ENCODE measurements at places on chromosomes 13 and 19. TPM values are rescaled to one million over a fixed set of nuclear protein-coding genes. Genes with fewer than 3 reads are reported as not detected.

DNA sequence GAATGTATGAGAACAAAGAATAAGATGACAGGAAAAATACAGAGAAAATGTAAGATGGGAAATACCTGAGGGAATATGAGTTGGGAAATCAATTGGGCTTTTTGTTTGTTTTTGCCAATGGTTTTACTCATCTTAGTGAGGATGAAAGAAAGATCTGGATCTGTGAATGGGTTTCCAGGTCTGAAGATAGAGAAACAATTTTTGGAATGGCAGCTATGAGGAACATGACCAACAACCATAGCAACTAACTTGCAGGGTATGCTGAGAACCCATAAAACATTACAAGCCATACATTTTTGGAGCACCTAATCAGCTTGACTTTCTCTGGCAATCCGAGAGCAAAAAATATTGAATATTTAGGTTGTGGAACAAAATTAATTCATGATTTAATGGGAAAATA lies 290.0 kb downstream of the KCTD12 start:
- no peak for DNase-seq

GRCh38 chr19:13037161-13037560 lies 41.9 kb downstream of the NFIX start:
- peak; percentile 85 for DNase-seq

- peak; percentile 47 for DNase-seq
These were observed 8.8 kb upstream of the BBC3 start for GRCh38 chr19:47239610-47240296.

- DNase-seq, result no peak
These were observed 7.2 kb upstream of the ZNF841 start for GRCh38 chr19:52102782-52103181.

GRCh38 chr13:108214441-108215271 lies 680 bp downstream of the LIG4 start:
- DNase-seq, result no peak

DNA sequence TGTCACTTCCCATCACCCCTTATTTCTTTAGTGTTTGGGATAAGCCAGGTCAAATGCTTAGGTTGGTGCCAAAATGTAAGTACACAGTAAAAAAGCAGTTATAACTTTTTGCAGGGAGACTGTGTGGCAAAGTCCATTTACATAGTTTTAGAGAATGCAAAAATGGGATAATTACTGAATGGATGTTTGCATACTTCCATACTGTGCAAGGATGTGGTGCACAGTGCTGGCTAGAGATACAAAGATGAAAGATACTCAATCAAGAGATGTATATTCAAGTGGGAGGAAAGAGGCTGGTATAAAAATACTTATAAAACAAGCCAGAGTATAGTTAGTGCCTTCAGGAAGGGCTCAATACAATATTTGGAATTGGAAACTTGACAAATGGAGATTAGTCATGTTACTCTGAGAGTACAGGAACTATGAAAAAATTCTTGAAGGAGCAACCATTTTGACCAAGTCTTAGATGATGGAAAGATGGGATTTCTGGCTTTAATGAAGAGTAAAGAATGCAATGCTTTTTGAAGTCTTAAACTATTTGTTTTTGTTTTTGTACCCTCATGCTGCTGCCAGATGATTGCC lies 8.0 kb downstream of the PDS5B start:
- peak; percentile 54 for DNase-seq

POU4F1 gene
- not detected for total RNA-seq
